ENCODE measurements at places on chromosomes 16 and 17. TPM values are rescaled to one million over a fixed set of nuclear protein-coding genes. Genes with fewer than 3 reads are reported as not detected.
A peak's percentile ranks its signal among the peaks of the same experiment; 100 is the strongest.

KIF2B gene
- 0.17 TPM for total RNA-seq

TNFRSF17 gene
- total RNA-seq = not detected

ST6GALNAC2 gene
- not detected for total RNA-seq

DNA sequence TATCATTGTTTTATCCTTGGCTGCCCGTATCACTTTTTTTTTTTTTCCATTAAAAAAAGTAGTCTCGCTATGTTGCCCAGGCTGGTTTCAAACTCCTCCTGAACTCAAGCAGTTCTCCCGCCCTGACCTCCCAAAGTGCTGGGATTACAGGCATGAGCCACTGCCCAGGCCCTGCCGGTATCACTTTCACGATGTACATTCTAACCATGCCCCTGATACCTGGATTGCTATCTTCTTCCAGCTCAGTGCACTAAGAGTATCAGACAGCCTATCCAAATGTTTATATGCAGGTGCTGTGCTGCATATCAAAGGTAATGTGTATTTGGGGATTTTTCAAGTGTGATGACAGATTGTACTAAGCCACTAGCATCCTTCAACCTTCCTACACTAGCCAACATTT lies 14.2 kb downstream of the MOSMO start:
- no peak for DNase-seq

DNA sequence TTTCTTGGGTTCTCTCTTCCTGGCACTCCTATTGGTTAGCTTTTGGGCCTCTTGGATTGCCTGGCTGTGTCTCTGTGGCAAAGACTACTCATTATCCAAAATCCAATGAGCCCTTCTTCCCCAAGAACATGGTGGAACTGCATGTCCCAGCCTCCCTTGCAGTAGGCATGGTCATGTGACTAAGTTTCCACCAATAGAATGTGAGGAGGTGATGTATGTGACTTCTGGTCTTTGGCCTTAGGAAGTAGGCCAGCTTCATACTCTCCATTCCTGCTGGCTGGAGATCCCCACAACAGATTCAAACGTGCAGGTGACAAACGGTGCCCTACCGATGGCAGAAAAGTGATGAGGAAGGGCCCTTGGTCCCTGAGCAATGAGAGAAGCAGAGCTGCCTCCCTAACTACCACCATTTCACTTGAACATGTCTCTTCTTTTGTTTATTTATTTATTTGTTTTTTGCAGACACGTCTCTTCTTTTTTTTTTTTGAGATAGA lies 17.3 kb upstream of the SPN start:
- peak; percentile 27 for DNase-seq

ADCY7 gene
- 53.7 TPM for total RNA-seq

FAM83G gene
- total RNA-seq = 20.2 TPM

- peak; percentile 56 for DNase-seq
These were observed 52.6 kb downstream of the PIGL start for GRCh38 chr17:16269658-16270057.

All from HT1080 (cell line).